ENCODE measurements at places on chromosomes 5 and 9.

DNA sequence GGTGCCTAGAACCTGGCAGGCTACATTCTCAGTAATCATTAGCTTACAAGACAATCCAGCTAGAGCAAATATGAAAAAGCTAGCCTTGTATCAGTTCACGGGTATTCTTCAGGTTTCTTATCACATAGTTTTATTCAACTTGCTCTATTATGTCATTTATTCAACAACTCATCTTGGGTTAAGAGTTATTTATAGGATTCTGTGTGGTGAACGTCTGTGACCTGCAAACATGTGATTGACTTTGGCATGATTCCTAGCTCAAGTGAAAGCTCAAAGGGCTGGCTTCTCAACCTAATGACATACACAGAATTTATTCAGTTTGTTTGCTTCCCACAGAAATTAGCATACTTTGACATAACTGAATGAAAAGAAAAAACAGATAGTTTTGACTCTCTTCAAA lies 173.1 kb downstream of the PLPPR1 start:
- DNase-seq = no peak

DNA sequence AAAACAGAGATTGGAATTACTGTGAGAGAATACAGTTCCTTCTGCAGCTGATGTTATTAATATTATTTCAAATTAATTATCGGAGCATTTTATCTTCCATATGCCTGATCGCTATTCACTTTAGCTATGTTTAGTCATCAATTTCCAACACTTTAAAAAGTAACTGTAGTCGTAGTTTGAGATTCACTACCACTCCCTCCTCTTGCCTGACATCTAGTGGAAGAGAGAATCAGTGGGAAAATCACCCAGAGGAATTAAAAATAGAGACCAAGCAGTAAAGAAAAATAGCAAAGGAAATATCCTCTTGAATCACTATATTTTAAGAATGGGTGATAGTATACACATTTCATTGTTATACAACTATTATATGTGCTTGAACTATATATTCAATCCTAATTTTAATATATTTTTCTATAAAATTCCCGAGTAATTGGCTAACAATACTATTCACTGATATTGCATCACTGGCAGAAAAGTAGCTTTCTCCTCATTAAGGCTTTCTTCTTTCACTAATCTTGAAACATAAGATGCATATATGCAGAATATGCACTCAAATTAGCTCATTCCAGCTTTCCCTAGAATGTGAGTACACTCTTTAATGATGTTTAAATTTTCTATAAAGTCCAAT lies 708.7 kb downstream of the CDH9 start:
- no peak for DNase-seq

GRCh38 chr9:137315581-137316011 lies 13.5 kb upstream of the NRARP start:
- no peak for DNase-seq

DNA sequence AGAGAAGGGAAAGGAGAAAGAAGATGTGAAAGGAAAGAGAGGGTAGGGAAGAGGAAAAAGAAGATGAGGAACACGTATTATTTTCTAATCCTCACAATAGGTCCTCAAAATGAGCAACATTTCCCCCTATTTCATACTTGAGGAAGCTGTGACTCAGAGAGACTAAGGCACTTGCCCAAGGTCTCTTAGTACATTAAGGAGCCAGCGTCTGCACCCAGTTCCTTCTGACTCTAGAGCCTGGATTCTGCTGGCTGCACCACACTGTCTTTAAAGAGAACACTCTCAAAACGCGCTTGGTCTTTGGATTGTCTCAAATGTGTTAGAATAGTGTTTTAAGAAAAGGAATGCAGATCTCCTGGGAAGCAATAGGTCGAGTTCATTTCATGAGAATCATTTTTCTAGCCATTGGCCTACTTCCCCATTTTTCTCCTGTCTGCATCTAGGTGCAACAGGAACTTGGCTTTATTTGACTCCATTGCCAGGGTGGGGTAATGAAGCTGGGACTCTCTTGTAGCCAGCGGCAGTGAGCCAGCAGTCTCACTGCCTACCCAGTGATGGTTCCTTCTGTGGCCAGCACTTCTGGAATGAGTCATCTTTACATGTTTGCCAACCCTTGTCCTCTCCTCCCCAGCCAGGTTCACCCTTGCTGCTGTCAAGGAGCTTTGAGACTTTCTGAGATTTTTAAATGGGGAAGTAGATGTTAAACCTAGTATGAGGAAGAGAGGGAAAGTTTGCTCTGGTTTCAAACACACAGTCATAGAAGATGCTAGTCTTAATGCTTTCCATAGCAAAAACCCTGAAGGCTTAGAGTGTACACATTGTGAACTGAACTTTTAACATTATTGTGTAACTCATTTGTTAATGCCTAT lies 82.7 kb downstream of the DOCK8 start:
- no peak for DNase-seq

GRCh38 chr5:158979749-158980521 lies 119.8 kb downstream of the EBF1 start:
- DNase-seq = no peak

DNA sequence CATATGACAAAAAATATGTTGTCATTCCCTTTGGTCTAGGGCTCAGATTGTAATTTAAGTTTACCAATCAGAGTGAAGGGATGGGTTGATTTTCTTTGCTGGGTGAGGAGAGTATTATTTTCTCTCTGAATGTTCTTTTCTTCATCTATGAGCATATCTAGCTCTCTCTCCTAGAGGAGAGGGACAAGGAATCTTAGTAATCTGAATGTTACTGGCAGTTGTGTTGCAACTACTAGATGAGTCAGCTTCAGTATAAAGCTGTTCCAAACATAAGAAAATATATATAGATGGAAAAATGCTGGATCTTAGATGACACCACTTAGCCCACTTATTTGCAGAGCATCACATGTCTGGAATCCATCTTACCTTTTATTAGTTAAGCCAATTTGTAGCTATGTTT lies 259.3 kb downstream of the TUSC1 start:
- DNase-seq = no peak

DNA sequence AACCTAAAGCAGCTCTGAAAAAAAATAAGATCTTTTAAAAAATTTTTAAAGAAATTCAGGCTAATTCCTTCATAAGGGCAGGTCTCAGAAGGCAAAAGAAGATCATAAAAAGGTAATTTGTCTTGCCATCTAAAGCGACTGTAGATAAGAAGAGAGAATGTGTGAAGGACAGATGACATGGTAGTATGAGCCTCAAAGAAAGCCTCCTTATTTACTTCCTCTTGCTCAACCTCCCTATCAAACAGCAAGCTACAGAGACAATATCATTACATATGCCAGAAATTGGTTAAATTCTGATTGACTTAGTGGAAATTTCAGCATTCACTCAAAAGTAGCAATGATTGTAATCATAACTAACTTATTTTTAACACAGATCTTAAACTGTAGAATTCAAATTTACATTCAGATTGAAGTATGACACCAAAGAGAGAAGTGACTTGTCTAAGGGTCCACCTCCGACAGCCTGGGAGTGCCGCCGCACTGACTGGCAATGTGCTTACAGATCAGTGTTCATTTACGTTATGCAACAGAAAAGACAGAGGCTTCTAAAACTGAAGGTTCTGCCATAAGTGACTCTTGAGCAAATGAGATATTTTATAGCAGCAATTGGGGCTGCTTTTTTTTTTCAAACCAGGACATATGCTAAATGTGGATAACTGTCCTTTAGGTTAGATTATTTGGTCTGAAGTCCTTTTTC lies 132.0 kb downstream of the CEMIP2 start:
- DNase-seq = no peak

DNA sequence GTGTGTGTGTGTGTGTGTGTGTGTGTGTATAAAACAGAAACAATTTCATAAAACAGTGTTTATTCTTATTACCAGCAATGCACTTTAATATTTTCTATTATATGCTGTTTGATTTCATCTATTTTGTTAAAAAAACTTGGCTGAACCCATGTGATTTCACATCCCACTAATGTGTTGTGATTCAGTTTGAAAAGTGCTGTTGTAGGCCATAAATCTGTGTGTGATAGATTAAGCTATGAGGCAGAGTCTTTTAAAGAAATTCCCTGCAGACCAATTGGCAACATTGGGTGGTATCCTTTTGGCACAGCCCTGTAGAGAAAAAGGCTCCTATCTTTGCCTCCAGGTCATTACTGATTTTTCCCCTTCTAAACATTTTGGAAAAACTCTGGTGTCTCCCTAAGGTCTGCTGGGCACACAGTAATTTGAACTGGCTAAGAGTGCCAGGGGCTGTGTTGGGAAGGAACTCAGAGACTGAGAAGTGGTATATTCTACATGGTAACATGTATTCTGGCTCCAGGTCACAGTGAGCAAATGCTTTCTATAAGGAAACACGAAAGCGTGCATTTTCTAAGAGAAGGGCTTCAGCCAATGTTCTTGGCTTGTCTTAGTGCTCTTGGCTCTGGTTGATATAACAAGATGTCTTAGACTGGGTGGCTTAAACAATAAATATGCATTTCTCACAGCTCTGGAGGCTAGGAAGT lies 4.5 kb downstream of the CAMK4 start:
- DNase-seq = no peak

- DNase-seq = no peak
Observed at GRCh38 chr5:9523090-9523823, 22.6 kb downstream of the SEMA5A start.

GRCh38 chr9:95980262-95981125 lies 105.0 kb downstream of the ERCC6L2 start:
- no peak for DNase-seq

DNA sequence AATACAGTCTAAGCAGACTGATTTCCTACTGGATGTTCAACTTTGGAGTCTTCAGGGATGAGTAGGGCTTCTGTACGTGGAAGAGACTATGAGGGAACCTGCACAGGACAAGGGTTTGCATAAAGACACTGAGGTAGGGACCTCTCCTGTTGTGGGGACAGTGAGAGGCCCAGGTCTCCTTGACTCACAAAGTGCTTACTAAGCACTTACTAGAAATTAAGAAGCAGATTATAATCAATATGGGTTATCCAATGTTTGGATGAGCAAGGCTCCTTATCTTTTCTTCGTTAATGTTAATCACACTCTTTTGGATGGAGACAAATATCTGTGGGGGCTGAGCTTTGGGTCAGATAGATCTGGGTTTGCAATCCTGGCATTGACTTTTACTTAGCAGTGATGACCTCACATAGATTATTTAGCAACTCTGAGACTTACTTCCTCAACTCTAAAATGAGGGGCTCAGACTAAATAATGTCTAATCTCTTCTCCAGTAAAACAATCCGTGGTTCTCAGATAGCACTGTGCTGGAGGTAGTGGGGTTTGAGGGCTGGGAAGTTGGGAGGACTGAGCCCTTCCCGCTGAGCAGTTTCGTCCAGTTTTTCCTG lies 45.9 kb downstream of the PDCD1LG2 start:
- DNase-seq = no peak
